Fibroblast of skin of back (primary cell): ENCODE measurements at places on chromosomes 4 and X.
A peak's percentile ranks its signal among the peaks of the same experiment; 100 is the strongest.

DNA sequence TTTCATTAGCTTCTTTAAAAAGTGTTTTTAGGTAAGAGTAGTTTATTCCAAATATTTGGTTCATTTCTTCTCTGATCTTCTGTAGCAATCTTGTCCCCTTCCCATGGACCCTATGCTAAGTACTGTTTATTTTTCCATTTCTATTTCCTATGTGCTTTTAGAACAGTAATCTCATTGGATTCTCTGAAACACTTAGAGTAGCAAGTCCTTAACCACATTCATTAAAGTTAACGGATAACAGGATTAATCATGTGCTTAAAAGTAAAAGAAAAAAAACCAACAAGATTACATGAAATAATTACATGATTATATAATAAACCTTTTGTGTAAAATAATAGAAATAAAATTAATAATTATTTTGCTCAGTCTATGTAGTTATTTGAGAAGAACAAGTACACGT, 929.7 kb downstream of the C4orf33 start:
- DNase-seq: no peak

- no peak for DNase-seq
Observed at GRCh38 chr4:107388736-107389274, 331.2 kb downstream of the PAPSS1 start.

DNA sequence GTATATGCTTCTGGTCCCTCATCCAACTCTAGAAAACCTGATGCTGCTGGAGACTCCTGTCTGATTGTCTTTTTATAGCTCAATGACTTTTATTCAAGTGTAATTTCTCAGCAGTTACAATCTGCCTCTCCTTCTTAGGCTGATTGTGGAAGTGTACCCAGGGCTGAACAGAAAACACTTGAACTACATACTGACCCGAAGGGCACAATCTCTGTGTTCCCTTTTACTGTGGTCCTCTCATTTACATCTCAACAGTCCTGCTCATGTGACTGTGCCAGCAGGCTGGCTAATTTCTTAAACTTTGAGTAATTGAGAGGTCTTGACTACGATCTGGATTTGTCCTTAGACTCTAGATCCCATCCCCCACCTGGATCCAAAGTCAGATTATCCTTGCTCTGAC, 863.4 kb downstream of the PDHA2 start:
- no peak for DNase-seq

DNA sequence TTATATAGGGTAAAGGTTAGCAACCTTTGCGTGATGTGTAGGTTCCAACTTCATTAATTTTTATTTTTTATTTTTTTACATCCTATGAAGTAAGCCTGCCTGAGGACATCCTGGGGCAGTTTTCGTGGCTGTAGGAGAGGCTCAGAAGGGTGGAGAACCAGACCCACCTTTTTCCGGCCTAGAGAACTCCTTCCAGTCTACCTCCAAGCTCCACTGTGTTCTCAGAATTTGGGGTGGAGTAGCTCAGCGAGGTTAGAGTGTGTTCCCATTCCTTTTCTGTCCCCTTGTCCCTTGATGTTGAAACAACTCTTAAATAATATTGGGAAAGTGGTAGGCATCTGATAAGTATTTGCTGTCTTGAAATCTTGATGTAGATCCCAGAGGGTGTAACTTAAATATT, 32.4 kb downstream of the MTHFD2L start:
- no peak for DNase-seq

- DNase-seq: no peak
Observed at GRCh38 chrX:23304881-23305280, 29.8 kb upstream of the PTCHD1 start.

GRCh38 chr4:39706741-39707511, 9.0 kb downstream of the UBE2K start:
- DNase-seq: peak; percentile 91

- peak; percentile 18 for DNase-seq
Observed at GRCh38 chr4:71261633-71262121, 77.1 kb upstream of the SLC4A4 start.

DNA sequence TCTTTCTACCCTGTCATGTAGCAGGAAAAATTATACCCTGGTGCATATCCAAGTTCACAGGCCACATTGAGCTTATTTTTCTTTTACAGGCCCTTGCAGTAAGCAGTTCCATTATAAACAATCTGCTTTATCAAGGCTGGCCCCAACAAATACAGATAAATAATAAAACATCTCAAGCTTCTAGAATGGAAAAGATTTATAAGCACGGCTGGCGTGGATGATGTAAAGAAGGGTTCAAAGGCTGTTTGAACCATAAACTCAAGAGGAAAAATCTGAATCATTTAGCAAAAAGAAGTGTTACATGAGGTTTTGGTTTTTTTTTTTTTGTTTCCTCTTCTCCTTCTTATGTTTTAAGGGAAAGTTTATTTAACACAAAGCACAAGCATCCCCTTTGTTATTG, 109.7 kb downstream of the UNC5C start:
- DNase-seq: no peak
